HuH-7.5 (cell line): ENCODE measurements at places on chromosomes 4 and X.

GRCh38 chr4:102787944-102788343, 27.2 kb upstream of the MANBA start:
- DNase-seq = no peak

GRCh38 chr4:44916411-44916810, 190.1 kb upstream of the GNPDA2 start:
- no peak for DNase-seq

DNA sequence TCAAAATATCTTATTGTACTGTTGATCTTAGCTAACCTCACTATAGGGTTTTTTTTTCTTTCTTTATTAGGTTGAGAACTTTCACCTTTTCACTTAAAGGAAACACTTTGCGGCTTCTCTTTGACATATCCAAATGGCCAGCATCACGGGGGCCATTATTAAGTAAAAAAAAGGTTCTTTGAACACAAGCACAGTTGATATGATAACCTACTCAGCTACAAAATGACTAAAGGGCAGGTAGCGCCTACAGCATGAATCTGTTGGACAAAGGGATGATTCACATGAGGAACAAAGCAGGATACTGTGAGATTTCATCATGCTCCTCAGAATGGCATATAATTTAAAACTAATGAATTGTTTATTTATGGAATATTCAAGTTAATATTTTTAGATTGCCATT, 119.6 kb downstream of the CCSER1 start:
- DNase-seq = no peak

DNA sequence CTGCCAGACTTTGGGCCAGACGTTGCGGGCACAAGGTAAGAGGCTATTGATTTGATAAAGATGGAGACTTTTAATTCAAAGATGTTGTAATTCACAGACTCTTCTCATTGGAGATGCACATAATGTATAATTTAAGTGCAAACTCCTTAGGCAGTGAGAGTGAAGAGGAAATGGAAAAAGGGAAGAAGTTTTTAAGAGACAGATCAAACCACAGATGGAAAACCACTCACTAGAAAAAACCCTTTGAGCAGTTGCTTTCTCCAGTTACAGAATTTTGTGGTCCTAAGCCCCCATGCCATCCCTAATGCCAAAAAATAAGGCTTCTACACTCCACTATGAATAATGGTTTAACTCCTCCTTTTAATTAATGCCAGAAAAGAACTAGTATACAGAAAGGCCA, 977.1 kb upstream of the PRKX start:
- no peak for DNase-seq

DNA sequence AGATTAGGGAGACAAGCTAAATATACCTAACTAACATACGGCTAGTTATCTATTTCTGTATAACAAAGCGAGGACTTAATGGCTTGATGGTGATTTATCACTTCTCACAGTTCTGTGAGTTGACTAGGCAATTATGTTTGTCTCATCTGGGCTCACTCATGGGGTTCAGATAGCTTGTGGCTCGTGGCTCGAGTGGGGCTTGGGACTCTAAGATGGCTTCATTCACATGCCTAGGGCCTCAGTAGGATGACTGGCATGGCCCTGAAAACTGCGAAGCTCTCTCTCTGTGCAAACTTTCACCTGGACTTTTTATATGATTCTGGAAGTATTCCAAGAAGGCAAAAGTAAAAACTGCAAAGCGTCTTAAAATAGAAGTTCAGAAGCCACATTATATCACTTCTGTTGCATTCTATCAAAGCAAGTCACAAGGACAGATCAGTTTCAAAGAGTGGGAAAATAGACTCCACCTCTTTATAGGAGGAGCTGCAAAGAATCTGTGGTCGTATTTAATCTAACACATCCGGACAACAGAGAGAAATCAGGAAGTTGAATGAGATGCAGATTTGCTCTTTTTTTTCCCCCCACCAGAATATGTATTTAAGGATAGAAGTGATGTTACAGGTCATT, 491.2 kb downstream of the INPP4B start:
- no peak for DNase-seq

GRCh38 chr4:6327220-6327917, 57.7 kb downstream of the WFS1 start:
- DNase-seq = peak; percentile 89

DNA sequence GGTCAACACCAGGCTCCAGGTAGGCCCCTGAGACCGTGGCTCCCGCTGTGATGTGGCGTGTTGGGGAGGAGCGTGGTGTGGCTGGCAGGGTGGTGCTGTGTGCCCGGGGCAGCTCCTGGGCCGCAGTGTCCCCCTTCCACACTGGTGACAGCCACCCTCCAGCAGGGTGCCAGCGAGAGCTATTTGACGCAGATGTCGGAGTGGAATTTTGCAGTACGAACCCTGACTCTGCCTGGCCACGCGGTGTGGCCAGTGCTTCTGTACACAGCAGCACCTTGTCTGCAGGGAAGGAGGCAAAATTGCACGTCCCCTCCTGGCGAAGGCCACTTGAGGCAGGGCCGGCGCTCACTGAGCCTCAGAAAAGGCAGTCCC, 53.2 kb downstream of the CPZ start:
- no peak for DNase-seq
